ENCODE measurements at places on chromosomes 16 and 17.

GRCh38 chr17:68670967-68671693 lies 70.0 kb upstream of the FAM20A start:
- no peak for DNase-seq

- peak; percentile 52 for DNase-seq
These were observed 3.3 kb upstream of the FBXL20 start for GRCh38 chr17:39404542-39405378.

DNA sequence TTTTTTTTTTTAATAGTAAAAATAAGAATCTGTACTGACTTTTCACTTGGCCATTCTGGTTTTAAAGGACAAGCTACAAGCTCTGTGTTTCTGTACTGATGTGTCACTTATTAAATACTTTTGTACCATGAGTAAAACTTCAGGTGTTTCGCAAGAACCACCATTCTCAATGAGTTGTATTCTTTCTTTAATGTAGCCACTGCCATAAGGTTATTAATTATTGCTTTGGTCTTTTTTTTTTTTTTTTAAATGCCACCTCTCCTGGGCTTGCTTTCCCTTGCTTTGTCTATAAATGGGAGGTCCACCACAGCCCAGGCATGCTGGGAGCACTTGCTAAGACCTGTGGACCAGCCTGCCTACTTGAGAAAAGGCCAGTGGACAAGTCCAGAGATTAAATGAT lies 8.4 kb downstream of the ARL2BP start:
- DNase-seq: no peak

- DNase-seq: no peak
These were observed 236.0 kb downstream of the MRTFB start for GRCh38 chr16:14307059-14307526.

DNA sequence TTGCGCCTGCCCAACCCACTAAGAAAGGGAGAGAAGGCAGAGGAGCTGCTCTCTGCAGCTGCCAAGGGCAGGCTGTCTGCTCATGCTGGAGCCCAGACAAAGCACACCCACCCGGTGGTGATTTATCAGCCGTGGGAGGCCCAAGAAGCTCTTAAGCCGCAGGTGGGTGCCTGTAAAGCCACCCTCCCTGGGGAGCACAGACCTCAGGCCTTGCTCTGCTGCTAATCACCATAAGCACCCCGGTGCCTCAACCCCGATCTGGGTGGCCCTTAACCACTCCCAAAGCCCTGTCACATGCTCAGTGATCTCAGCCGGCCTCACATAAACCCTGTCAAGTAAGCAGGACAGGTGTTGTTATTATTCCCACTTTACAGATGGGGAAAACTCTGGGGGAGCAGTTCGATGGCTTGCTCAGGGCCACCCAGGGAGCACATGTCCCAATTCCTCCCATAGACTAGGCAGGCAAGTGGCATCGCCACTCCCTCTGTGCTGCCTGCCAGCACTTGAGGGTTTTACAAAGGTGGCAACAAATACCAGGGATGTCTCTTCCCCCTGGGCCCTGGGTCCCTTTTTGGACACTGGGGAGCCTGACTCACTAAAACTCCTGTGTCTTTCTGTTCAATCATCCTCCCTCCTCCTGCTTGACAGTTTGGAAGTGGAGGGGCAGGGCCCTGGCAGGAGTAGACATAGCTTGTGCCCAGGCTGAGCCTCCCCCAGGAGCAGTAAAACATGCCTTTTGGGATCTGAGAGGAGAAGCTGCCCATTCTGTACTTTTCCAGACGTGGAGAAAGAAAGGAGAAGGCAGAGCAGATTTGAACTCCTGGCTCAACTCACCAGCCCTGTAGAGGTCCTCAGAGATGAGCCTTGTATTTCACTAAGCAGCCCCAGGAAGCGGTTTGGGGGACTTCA lies 299.3 kb downstream of the SOX9 start:
- no peak for DNase-seq

GRCh38 chr17:74332017-74332650 lies 6.1 kb downstream of the KIF19 start:
- DNase-seq: no peak

DNA sequence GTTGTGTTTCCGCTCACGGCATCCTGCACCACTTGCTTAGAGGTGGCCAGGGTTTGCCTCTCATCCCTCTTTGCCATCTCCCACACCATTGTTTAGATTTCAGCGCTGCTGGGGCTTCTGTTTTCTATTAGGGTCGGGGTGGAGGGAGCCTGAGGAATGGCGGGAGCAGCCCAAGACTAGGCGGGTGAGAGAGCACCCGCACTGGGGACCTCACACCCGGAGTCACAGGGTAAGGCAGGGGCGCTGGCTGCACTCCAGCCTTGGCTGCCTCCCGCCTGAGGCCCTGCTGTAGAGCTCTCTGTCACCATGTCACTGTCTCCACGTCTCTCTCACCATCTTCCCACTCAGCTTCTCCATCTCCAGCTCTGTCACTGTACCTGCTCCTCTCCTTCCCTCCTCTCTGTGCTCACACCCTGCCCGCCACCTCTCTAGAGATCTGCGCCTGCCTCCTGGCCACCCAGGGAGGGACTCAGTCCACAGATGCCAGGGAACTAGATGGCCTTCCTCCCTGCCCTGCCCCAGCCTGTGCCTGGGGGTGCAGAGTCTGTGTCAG lies 32.8 kb upstream of the ABCC3 start:
- DNase-seq: no peak

DNA sequence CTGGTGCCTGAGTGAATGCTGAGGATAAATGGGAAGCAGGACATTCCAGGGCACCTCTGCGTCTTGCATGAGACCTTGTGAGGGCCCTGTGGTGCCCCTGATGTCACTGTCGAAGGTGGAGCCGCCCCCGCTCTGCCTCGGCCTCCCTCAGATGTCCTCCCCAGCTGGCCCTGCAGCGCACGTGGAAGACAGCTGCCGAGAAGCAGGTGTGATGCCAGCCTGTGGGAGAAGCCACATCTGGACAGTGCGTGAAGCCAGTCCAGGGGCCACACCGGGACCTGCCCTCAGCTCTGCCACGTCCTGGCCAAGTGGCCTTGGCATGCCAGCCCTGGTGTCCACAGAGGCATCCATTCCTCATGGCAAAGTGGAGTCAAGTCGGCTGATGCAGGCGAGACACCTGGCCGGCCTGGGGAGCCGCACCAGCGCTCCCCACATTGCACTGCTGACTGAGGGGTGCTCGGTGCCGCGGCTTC lies 21.6 kb upstream of the METRNL start:
- no peak for DNase-seq

DNA sequence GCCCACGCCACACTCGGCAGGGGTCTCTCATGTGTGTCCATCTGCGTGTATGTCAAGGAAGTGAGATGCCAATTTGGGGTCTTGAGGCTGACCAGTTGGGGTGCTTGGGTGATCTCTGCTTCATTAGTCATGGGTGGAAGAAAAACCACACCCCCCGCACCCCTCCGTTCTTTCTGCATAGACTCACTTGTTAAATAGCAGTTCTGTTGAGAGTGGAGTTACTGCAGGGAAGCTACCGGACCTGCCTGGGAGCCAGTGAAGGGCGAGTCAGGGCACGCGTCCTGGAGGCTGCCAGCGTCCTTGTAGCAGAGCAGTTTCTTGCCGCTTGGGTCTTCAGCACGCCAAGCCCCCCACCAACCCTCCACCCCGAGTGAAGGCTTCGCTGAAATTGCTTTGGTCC lies 8.5 kb downstream of the SNN start:
- DNase-seq: no peak

DNA sequence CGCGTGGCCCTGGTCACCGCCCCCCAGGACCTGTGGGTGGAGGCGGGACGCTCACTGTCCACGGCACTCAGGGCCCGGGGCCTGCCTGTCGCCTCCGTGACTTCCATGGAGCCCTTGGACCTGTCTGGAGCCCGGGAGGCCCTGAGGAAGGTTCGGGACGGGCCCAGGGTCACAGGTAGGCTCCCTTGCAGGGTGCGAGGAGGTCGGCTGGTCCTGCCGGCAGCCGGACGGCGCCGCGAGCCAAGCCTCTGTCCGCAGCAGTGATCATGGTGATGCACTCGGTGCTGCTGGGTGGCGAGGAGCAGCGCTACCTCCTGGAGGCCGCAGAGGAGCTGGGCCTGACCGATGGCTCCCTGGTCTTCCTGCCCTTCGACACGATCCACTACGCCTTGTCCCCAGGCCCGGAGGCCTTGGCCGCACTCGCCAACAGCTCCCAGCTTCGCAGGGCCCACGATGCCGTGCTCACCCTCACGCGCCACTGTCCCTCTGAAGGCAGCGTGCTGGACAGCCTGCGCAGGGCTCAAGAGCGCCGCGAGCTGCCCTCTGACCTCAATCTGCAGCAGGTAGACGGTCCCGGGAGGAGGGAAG lies 1.3 kb downstream of the GUCY2D start:
- DNase-seq: no peak

DNA sequence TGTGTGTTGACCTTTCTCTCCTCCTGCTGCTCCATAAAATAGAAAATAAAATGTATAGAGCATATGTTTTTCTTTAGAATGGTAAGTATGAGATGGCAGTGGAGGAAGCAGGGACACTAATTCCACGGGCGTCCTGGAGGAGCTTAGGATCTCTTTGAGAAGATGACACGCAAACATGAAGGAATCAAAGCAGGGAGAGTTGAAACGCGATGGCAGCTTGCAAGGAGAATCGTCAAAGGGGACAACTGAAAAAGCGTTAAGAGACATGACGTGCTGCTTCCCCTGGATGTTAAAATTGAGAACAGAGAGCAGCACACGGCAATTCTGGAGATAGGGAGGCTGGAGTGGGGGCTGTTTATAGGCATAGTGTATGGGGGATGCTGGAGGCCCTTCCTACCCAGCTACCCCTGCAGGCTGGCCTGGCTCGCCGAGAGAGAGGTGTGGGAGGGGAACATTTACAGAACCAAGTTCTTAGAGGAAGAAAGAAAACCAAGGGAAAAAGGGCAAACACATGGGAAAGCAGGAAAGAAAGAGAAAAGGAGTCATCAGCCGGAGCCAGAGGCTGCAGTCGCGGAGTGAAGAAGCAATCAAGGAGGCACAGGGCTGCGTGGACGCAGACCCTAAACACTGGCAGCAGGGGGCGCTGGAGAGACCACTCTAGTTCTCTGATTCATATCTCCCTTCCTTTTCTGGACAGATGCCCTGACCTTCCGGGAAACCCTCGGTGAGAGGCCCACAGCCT lies 55.8 kb downstream of the MYH13 start:
- DNase-seq: peak; percentile 40

- DNase-seq: no peak
These were observed 1098.4 kb upstream of the EEF2KMT start for GRCh38 chr16:6195966-6196365.

- no peak for DNase-seq
These were observed 48.5 kb downstream of the SNX11 start for GRCh38 chr17:48155889-48156611.

- no peak for DNase-seq
These were observed 402.8 kb upstream of the RBFOX1 start for GRCh38 chr16:6929868-6930267.

- no peak for DNase-seq
These were observed 2.0 kb downstream of the WSB1 start for GRCh38 chr17:27295945-27296344.

DNA sequence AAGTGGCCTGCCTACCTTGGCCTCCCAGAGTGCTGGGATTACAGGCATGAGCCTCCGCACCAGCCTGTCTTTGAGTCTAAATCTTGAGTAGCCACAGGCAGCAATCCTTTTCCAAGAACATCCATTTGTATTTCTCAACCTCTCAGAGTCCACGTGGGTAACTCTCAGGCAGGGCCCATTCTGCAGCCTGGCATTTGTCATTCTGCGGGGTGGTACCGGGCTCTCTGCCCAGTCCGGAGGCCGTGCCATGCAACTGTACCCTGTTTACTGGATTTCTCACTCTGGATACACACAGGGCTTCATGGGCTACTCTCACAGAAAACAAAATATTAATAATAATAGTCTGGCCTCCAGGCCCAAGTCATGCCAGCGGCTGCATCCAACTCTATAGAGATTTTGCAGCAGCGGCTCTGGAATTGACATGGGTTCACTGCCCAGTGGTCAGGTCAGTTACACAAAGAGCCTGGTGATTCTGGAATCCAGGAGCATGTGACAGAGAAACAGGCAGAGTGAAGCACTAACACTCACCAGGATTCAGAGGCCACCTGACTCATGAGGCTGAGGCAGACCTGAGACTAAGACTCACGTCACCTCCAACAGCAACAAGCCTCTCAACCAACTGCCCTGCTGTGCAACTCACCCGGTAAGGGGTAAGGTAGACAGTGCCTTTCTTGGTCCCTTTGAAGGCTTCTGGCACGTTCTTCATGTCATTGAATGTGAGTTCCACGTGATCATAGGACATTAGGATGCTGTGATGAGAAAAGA lies 4.0 kb downstream of the WBP2 start:
- no peak for DNase-seq

- DNase-seq: no peak
These were observed 469.9 kb downstream of the HS3ST4 start for GRCh38 chr16:26161461-26162180.

- DNase-seq: no peak
These were observed 100.8 kb downstream of the ADCY9 start for GRCh38 chr16:4015275-4016004.

DNA sequence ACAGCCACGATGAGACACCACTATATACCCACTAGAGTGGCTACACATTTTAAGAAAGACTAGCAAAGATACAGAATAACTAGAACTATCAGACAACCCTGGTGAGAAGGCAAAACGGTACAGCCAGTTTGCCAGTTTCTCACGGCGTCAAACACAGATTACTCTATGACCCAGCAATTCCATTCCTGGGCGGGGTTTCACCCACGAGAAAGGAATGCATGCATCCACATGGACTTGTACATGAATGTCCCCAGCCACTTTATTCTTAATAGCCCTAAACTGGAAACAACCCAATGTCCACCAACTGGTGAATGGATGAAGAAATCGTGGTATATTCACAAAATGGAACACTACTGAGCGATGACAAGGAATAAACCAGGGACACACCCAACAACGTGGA lies 74.5 kb downstream of the MYH10 start:
- no peak for DNase-seq

GRCh38 chr17:60586288-60586974 lies 13.6 kb upstream of the PPM1D start:
- DNase-seq: no peak

- no peak for DNase-seq
These were observed 51.0 kb downstream of the MMP15 start for GRCh38 chr16:58076514-58076913.

DNA sequence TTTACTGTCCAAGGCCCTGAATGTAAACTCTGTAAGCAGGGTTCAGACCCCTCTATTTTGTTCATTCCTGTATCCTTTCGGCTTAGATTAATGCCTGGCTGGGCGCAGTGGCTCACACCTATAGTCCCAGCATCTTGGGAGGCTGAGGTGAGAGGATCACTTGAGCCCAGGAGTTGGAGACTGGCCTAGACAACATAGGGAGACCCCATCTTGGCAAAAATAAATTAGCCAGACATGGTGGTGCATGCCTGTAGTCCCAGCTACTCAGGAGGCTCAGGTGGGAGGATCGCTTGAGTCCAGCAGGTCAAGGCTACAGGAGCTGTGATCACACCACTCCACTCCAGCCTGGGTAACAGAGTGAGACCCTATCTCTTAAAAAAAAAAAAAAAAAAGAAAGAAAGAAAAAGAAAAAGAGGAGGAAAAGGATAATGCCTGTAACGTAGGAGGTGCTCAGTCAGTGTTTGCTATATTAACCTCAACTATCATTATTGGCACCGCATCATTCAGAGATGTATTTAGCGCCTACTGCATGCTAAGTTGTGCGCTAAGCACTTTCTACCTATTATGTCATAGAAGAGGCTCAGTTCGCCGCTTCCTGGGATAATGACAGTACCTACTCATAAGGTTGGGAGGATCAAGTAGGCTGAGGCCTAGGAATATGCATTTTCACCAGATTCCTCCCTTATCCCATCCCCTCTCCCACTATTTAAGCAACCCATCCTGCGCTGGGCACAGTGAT lies 5.0 kb downstream of the SOCS1 start:
- no peak for DNase-seq
